ENCODE measurements at places on chromosomes 13 and 19.

DNA sequence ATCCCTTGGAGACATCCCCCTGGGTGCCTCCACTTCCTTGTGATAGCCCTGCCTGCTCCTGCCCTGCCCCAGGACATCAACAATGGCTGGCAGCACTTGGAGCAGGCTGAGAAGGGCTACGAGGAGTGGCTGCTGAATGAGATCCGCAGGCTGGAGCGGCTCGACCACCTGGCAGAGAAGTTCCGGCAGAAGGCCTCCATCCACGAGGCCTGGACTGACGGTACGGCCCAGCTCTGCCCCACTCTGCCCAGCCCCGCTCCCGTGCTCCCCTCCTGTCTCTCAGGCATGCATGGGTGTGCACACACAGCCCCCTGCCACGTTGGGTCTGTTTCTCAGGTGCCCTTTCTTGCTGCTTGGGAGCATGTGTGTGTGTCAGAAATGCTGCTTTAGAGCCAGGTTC lies 26.4 kb downstream of the CAPN12 start:
- H3K4me1 ChIP-seq: no peaks in the 10 kb centered on the region
- no peak overlapping the region for H3K4me3 ChIP-seq
- no peak overlapping the region for H3K27ac ChIP-seq
- peaks cover 47% of the 10 kb centered on the region for H3K36me3 ChIP-seq
- DNase-seq: no peak

GRCh38 chr13:61779456-61779855 lies 363.8 kb upstream of the PCDH20 start:
- H3K36me3 ChIP-seq: no peaks in the 10 kb centered on the region
- DNase-seq: no peak

GRCh38 chr19:21566073-21566472 lies 60.7 kb downstream of the ZNF429 start:
- H3K27ac ChIP-seq: no peak overlapping the region
- H3K4me1 ChIP-seq: no peaks in the 10 kb centered on the region
- H3K27me3 ChIP-seq: no peaks in the 10 kb centered on the region
- H3K36me3 ChIP-seq: no peaks in the 10 kb centered on the region
- no peak overlapping the region for H3K4me3 ChIP-seq

DNA sequence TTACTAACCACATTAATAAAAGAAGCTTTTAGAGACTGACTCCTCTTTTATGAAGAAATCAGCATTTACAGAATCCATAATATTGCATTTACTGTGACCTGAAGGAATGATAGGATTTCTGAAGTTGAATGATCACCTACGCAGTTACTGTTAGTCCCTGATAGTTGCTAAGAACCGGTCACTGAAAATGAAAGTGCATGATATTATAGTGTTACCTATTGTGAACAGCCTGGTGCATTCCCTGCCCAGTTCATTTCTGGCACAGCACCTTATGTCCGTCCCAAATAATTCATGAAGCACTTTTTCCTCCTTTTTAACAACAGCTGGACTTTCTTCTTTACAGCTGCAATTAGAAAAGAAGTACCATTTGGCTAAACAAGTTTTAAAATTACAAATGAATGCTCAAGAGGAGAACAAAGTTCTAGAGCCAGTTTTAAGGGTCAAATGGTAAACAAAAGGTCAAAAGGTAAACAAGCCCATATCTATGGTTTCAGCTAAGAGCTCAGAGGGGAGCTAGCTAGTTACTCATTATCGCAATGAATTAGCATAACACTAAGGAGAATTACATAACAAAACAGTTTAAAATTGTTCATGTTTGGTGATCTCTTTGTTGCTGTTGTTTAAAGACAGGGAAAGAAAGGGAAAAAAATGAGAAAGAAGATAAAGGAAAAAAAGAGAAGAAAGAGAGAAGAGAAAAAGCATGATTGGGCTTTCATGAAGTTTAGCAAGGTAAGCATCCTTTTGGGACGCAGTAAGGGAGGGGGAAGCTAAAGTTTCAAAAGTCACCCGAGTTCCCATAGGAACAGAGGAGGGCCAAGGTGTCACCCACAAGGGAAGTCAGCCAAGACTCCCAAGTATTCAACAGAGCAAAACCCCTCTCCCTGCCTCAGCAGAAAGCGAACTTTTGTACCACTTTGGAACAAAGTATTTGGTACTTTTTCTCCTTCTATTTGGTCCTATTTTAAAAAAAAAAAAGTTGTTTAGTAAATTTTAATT lies 50.2 kb downstream of the FLT3 start:
- H3K27me3 ChIP-seq: no peaks in the 10 kb centered on the region
- peak; percentile 19 for DNase-seq
- H3K27ac ChIP-seq: peak overlapping the region; percentile 68
- no peaks in the 10 kb centered on the region for H3K36me3 ChIP-seq

DNA sequence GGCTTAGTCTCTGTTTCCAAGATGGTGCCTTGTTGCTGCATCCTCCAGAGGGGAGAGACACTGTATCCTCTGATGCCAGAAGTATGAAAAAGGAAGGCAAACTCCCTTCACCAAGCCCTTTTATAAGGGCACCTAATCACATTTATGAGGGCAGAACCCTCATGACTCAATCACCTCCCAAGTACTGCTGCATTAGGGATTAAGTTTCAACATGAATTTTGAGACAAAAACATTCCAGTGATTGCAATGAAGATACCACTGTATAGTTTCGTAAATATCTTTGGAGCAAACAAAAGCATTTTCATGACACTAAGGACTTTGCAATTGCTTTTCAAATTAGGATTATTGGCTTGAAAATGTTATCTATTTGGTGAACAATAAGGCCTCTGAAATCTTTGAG lies 63.8 kb downstream of the RNF17 start:
- no peak overlapping the region for H3K4me3 ChIP-seq
- no peak for DNase-seq
- H3K36me3 ChIP-seq: no peaks in the 10 kb centered on the region
- H3K27me3 ChIP-seq: no peaks in the 10 kb centered on the region

DNA sequence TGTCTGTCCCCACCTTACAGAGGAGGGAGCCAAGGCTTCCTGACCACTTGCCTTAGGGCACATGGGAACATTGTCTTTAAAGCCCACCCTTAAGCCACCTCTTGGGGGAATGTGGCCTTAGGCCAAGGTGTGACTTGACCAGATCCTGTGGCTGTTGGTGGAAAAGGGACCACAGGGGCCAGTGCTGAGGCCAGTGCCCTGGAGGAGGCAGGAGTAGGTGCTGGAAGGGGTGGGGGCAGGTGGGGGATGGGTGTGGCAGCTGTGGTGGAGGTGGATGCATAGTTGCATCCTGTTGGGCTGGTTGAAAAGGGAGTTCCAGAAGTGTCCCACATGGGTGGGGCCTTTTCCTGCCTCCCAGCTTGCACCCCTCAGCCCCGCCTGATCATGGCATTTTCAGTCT lies 44.8 kb downstream of the DNM2 start:
- no peak for DNase-seq
- H3K27me3 ChIP-seq: no peaks in the 10 kb centered on the region
- H3K36me3 ChIP-seq: no peaks in the 10 kb centered on the region
- H3K4me1 ChIP-seq: peaks cover 3% of the 10 kb centered on the region

GRCh38 chr19:4891066-4891465 lies 11.6 kb downstream of the ARRDC5 start:
- H3K27ac ChIP-seq: no peak overlapping the region
- H3K36me3 ChIP-seq: no peaks in the 10 kb centered on the region
- DNase-seq: no peak

- no peak for DNase-seq
- H3K27ac ChIP-seq: no peak overlapping the region
- H3K36me3 ChIP-seq: no peaks in the 10 kb centered on the region
- H3K4me1 ChIP-seq: no peaks in the 10 kb centered on the region
- no peak overlapping the region for H3K4me3 ChIP-seq
Measured at GRCh38 chr19:30293051-30293785, 79.0 kb upstream of the ZNF536 start.

DNA sequence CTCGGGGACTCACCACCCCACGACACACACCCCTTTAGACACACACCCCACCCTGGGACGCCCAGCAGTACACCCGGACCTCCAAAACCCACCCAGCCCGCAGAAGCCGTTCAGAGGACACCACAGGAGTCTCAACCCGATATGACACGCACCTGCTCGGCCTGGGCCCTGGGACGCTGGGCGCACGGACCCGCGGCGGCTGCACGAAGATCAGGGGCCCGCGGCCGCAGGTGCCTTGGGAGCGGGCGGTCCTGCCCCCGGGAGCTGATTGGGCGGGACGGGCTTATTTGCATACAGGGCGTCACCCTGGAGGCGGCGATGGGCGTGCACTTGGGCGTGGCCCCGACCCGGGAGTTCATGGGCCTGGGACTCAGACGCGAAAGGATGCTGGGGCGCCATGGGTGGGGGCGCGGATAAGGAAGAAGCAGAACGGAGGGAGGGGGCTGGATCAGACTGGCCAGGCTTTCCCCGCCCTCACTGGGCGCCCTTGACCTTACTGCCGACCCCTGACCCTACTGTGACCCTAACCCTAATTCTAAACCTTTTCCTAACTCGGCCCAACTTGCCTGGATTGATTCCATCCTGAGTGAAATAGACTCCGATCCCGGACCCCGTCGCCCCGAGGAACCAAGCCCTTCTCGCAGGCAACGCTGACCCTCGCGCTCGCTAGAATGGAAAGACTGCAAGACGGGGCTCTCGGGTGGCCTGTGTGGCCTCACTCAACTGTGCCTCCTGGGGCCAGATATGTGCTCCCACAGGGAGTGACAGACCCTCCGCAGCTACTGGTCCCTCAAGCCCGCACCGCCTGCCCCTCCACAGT lies at the start of gene MEF2B:
Gene MEF2B (minus strand): TSS at position 211 of the 820 bp plus-strand sequence. CDS start 19,528 bp downstream, outside the sequence.
- DNase-seq: peak; percentile 59
- H3K27me3 ChIP-seq: peaks cover 13% of the 10 kb centered on the region
- H3K4me3 ChIP-seq: peak within 1 kb of the TSS; percentile 26
- no peaks in the 10 kb centered on the region for H3K36me3 ChIP-seq

GRCh38 chr13:27279506-27279905 lies 8.9 kb downstream of the RASL11A start:
- no peak overlapping the region for H3K4me3 ChIP-seq
- no peaks in the 10 kb centered on the region for H3K36me3 ChIP-seq
- no peak overlapping the region for H3K27ac ChIP-seq
- no peaks in the 10 kb centered on the region for H3K4me1 ChIP-seq

DNA sequence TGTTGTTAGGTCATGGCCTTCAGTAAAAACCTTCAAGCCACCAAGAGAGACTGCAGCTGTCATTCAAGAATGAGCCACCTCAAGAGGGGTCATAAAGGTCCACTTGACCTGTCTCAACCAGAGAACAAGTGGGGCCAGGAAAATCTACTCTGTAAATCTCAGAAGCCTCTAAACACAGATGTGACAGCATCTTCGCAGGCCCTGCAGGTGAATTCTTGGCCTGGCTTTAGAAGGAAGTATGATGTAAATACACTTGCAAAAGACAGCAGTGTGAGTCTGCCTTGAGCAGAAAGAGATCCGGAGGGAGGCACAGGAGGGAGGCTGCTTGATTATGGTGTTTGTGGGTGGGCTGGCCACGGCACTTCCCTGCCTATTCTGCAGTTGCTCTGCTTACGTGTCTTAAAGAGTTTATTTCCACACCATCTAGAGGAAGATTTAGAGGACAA lies 1082.9 kb downstream of the UQCRFS1 start:
- no peaks in the 10 kb centered on the region for H3K4me1 ChIP-seq
- H3K36me3 ChIP-seq: no peaks in the 10 kb centered on the region
- no peaks in the 10 kb centered on the region for H3K27me3 ChIP-seq

- H3K4me3 ChIP-seq: no peak overlapping the region
- no peak overlapping the region for H3K27ac ChIP-seq
- DNase-seq: peak; percentile 44
- H3K4me1 ChIP-seq: no peaks in the 10 kb centered on the region
- peaks cover 3% of the 10 kb centered on the region for H3K27me3 ChIP-seq
Measured at GRCh38 chr19:43820098-43820883, 6.8 kb upstream of the ZNF283 start.

DNA sequence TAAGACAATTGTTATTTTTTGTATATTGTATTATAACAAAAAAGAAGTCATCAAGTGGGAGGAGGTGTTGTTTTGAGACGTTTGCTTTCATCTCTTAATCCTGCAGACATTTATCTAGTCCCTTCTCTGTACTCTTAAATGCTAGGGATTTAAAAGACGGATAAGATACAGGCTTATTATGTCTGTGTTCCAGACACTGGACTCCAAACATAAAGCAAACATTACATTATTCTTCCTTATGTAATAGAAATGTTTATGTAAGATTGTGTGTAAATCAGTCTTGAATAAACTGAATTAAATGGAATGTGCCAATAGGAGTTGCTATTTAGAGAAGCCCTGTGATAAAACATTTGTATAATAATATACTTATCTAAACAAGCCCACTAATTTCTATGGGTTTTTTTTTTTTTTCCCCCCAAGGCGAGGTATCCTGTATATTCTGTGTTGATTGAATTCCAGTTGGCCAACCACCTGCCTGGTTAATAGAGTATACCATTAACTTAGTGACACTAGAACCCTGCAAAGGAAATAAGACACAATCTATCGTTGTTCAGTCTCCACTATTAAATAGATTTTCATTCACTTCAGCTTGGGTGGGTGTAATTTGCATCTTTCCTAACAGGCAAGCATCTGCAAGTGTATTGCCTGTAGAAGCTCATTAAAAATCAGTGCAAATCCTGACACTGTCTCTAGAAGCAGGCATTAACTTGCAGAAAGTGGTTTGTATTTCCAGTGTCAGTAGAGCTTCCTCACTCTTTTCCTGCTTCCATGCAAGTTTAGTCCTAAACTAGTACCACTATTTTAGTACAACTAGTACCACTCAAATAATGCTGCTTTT lies 69.0 kb downstream of the LRCH1 start:
- no peaks in the 10 kb centered on the region for H3K36me3 ChIP-seq
- H3K27ac ChIP-seq: no peak overlapping the region
- H3K4me3 ChIP-seq: no peak overlapping the region
- no peaks in the 10 kb centered on the region for H3K27me3 ChIP-seq
- DNase-seq: no peak

- peaks cover 74% of the 10 kb centered on the region for H3K36me3 ChIP-seq
- DNase-seq: no peak
- no peaks in the 10 kb centered on the region for H3K4me1 ChIP-seq
Measured at GRCh38 chr19:12626958-12627357, 16.2 kb downstream of the ZNF791 start.

DNA sequence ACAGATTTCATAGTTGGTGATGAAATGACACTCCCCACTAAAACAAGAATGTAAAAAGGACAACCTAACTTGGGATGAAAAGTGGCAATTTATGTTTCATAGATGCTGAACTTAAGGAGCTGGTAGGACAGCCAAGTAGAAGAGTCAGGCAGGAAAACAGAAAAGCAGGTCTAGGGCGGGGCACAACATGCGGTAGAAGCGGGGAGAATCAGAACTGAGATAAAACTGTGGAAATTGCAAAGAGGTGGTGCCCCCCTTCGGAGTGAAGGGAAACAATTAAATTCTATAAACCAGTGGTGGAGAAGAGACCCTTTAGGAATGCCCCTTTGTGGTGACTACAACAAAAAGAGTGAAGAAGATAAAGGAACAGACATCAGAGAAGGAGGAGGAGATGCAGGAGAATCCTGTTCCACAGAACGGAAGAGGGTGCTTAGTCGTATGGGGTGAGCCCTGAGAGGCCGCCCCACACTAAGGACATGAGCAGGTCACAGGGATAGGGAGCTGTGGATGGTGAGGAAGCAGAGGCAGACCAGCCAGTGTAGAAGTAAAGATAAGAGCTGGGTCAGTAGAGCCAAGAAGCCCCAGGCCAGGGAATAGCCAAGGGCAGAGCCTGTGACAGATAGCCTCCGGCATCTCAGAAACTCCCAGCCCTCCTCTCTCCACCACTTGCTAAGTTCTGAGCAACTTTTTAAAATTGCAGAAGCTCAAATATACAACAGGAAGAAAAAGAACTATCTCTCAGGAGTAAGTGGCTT lies 100.3 kb upstream of the DOCK9 start:
- no peaks in the 10 kb centered on the region for H3K27me3 ChIP-seq
- H3K4me1 ChIP-seq: no peaks in the 10 kb centered on the region
- no peaks in the 10 kb centered on the region for H3K36me3 ChIP-seq
- no peak overlapping the region for H3K4me3 ChIP-seq
- H3K27ac ChIP-seq: no peak overlapping the region

- no peaks in the 10 kb centered on the region for H3K36me3 ChIP-seq
- no peaks in the 10 kb centered on the region for H3K4me1 ChIP-seq
- H3K4me3 ChIP-seq: no peak overlapping the region
- no peak overlapping the region for H3K27ac ChIP-seq
- H3K27me3 ChIP-seq: no peaks in the 10 kb centered on the region
Measured at GRCh38 chr13:49657241-49657641, 28.9 kb downstream of the ARL11 start.

Data from H1 (cell line).